ENCODE measurements at places on chromosomes 4 and X.

DNA sequence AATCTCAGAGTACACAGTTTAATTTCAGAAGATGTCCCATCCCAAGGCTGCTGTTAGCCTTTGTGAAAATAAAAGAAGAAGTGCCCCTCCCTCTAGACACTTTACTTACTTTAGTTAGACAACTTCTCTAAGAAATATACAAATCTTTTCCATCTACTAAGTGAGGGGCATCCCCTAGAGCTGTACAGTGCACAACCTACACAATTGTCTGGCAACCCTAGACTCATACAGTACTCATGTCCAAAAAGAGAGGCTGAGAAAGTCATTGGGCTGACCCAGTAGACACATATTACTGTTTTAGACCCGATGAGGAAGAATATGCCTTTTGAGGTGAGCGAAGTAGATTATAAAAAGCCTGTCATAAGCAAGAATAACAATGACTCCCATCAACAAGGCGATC is 297.6 kb downstream of the IDS start:
- no peak for DNase-seq
- peaks cover 9% of the 10 kb centered on the region for H3K4me1 ChIP-seq
- no peak overlapping the region for H3K27ac ChIP-seq
- no peaks in the 10 kb centered on the region for H3K36me3 ChIP-seq
- H3K4me3 ChIP-seq: no peak overlapping the region
- peaks cover 4% of the 10 kb centered on the region for H3K27me3 ChIP-seq

DNA sequence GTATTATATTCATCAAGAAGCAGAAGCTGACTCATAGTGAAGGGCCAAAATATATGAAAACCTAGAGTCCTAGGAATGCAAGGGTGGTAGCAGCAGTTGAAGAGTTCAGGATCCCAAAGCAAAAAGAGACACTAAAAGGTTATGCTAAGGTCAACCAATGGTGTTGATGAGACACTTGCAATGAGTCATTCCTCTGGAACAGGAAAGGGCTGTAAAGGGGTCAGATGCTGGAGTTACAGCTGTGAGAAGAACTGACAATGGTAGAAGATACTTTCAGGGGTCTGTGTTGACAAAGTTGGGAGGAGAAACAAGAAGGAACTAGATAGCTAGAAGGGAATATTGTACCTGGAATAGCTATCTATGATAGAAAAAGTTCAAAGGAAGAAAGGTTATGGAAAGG is 47.5 kb downstream of the ZGRF1 start:
- no peak for DNase-seq
- no peak overlapping the region for H3K27ac ChIP-seq
- H3K4me1 ChIP-seq: peaks cover 3% of the 10 kb centered on the region
- H3K4me3 ChIP-seq: no peak overlapping the region
- H3K36me3 ChIP-seq: peaks cover 18% of the 10 kb centered on the region

- H3K36me3 ChIP-seq: no peaks in the 10 kb centered on the region
- H3K27me3 ChIP-seq: no peaks in the 10 kb centered on the region
- DNase-seq: no peak
- H3K27ac ChIP-seq: no peak overlapping the region
These were observed 694.1 kb upstream of the ADGRL3 start for GRCh38 chr4:60506061-60506460.

DNA sequence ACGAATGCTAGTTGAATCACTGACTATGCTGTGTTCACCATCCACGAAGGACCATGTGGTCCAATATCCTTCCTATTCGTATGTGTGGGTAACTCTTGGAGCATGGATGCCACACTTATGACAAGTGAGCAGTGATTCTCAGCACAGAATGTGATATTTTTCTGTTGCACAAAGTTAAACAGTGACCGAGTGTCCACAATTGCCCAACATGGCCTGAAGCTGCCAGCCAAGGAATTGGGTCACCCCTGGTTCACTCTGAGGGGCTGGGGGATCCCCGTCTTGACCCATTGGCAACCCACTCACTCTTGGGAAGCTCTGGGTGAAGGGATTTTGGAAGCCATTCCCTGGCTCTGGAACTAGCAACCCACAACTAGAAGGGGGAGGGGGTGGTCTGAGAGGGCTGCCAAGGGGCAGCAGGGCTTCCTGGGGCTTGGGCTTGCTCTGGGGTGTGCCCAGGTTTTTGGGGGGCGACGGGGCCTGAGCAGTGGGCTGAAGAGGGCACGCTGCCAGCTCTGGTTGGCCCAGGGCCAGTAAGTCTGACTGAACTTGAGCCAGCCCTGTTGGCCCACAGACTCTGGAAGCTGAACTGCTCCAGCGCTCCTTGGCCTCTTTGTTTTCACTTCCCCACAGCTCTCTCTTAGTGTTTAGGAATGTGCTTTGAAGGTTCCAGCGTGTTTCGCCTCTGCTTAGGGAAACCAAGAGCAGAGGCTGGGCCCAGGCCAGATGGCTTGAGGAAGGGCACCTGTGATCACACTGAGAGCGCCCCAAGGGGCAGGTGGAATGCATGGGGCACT is 43.1 kb upstream of the BCOR start:
- H3K36me3 ChIP-seq: no peaks in the 10 kb centered on the region
- H3K27me3 ChIP-seq: peaks cover 25% of the 10 kb centered on the region
- H3K27ac ChIP-seq: no peak overlapping the region
- no peak for DNase-seq
- no peak overlapping the region for H3K4me3 ChIP-seq

- H3K36me3 ChIP-seq: no peaks in the 10 kb centered on the region
- H3K4me3 ChIP-seq: no peak overlapping the region
- H3K27ac ChIP-seq: no peak overlapping the region
- H3K27me3 ChIP-seq: no peaks in the 10 kb centered on the region
These were observed 235.3 kb downstream of the TENM3 start for GRCh38 chr4:182478475-182478874.

GRCh38 chr4:28435314-28435713 is 1574.7 kb downstream of the STIM2 start:
- no peaks in the 10 kb centered on the region for H3K4me1 ChIP-seq
- DNase-seq: no peak
- no peaks in the 10 kb centered on the region for H3K36me3 ChIP-seq
- H3K27ac ChIP-seq: no peak overlapping the region
- H3K27me3 ChIP-seq: no peaks in the 10 kb centered on the region

GRCh38 chr4:185903205-185903604 is 91.2 kb upstream of the SORBS2 start:
- H3K27ac ChIP-seq: no peak overlapping the region
- H3K4me1 ChIP-seq: no peaks in the 10 kb centered on the region
- no peak for DNase-seq
- H3K27me3 ChIP-seq: no peaks in the 10 kb centered on the region
- H3K36me3 ChIP-seq: no peaks in the 10 kb centered on the region
- H3K4me3 ChIP-seq: no peak overlapping the region

DNA sequence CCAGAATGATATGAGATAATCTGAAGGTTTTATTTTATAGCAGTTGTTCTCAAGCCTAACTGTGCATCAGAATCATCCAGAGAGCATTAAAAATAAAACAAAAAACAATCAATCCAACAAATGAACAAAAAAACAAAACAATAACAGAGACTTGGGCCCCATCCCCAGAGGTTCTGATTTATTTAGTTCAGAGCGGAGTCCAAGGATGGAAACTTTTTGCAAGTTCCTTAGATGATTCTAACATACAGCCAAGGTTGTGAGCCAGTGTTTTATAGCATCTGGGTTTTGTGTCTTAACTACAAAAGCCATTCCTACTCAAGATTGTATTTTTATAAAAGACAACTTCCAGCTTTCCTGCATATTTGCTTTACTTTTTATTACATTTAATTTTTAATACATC is 59.4 kb upstream of the GRPR start:
- no peak overlapping the region for H3K4me3 ChIP-seq
- H3K27ac ChIP-seq: no peak overlapping the region
- no peaks in the 10 kb centered on the region for H3K4me1 ChIP-seq

DNA sequence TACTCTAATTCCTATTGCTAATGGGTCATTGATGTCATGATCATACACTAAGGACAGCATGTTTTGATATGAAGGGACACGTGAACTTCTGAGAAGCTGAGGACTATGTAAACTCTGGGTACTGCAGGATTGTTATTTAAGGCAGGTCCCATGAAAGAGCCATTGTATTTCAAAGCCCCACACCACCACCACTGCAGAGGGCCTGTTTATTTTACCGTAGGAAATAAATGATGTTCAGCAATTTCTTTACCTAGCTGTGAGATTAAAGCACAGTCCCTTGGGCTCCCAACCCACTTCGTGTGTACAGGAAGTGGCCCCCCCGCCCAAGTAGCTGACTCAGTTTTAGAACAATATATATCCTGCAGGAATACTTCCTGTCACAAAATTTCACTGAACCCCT is 89.8 kb upstream of the ACSL4 start:
- no peaks in the 10 kb centered on the region for H3K36me3 ChIP-seq
- H3K4me1 ChIP-seq: no peaks in the 10 kb centered on the region
- no peak for DNase-seq

- no peaks in the 10 kb centered on the region for H3K4me1 ChIP-seq
- no peak for DNase-seq
- H3K4me3 ChIP-seq: no peak overlapping the region
These were observed 65.6 kb downstream of the UBA6 start for GRCh38 chr4:67635331-67635730.

DNA sequence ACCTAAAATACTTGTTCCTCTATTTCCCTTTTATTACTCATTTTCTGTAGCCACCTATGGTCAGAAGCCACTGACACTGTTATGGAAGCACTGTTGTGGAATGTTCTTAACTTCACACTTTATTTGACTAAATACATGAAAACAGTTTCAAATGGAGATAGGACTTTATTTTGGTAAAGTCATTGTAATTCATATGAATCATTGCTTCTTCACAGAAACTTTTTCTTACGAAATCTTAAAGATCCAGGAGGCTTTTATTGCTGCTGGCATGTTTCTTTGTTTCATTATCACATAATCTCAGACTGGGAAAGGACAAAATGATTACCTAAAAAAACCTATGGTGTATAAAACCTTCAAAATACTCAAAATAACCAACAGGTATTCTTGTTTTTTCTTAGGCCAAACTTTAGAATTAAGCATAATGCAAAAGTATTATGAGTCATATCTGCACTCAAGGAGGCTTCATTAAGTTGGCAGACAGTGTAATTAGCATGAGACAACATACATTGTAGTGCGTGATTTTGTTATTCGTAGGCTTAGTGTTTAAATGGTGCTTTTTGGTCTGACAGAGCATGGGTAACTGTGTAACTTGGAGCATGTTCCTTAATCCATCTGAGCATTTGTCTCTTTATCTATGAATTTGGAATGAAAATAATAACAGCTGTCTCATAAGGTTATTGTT is 58.0 kb downstream of the SH3BGRL start:
- H3K4me3 ChIP-seq: no peak overlapping the region
- no peaks in the 10 kb centered on the region for H3K27me3 ChIP-seq
- H3K27ac ChIP-seq: no peak overlapping the region
- no peaks in the 10 kb centered on the region for H3K36me3 ChIP-seq
- H3K4me1 ChIP-seq: no peaks in the 10 kb centered on the region

DNA sequence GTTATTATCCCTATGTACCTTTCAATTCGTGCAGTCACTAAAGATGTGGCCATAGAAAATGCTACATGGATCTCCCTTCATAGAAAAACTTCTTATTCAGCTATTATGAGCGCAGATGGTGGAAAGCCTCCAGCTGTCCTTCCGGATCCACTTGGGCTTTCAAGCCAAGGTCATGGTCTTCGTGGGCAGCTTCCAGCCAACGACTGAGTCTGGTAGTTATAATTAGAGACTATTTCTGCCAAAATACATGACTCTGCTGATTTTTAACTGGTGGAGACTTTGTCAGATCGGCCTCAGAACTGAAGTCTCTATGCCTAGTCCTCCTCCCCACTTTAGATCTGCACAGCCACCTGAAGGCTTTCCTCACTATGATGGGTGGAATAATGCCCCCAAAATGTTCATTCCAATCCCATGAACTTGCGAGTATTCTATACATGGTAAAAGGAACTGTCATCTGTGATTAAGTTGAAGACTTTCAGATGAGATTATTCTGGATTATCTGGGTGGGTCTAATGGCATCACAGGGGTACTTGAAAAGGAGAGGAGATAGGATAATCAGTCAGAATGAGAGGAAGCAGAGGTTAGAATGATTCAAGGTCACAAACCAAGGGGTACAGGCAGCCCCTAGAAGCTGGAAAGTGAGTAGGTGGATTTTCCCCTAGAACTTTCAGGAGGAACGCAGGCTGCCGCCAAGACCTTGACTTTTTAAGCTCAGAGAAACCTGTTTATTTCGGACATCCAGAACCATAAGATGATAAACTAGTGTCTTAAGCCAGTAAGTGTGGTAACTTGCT is 171.1 kb upstream of the CXCL13 start:
- no peak overlapping the region for H3K4me3 ChIP-seq
- no peaks in the 10 kb centered on the region for H3K36me3 ChIP-seq
- DNase-seq: no peak
- no peak overlapping the region for H3K27ac ChIP-seq
- peaks cover 3% of the 10 kb centered on the region for H3K4me1 ChIP-seq
- no peaks in the 10 kb centered on the region for H3K27me3 ChIP-seq

- H3K27ac ChIP-seq: no peak overlapping the region
- no peaks in the 10 kb centered on the region for H3K4me1 ChIP-seq
- H3K36me3 ChIP-seq: no peaks in the 10 kb centered on the region
- no peak overlapping the region for H3K4me3 ChIP-seq
These were observed 7.6 kb upstream of the HTRA3 start for GRCh38 chr4:8261851-8262535.

- peaks cover 60% of the 10 kb centered on the region for H3K27me3 ChIP-seq
- H3K27ac ChIP-seq: no peak overlapping the region
- no peaks in the 10 kb centered on the region for H3K36me3 ChIP-seq
- DNase-seq: no peak
These were observed 15.3 kb upstream of the ANXA5 start for GRCh38 chr4:121712001-121712651.

DNA sequence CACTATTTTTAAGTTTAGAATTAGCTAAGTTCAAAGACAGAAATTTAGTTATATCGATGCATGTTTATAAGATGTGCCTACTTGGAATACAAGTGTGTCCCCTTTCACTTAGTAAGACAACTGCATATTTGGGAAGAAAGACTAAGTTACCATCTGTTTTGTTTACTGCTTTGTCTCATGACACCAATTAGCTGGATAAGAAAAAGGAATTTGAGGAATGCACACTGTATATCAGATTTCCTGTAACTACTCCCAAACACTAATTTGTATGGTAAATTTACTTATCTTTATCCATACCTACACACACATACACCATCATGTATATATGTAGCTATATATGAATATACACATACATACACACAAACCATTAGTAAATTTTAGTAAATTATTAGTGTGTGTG is 1442.8 kb upstream of the IGFBP7 start:
- no peaks in the 10 kb centered on the region for H3K4me1 ChIP-seq
- H3K27ac ChIP-seq: no peak overlapping the region
- no peak overlapping the region for H3K4me3 ChIP-seq
- H3K36me3 ChIP-seq: no peaks in the 10 kb centered on the region

- no peak overlapping the region for H3K4me3 ChIP-seq
- H3K4me1 ChIP-seq: no peaks in the 10 kb centered on the region
- H3K27ac ChIP-seq: no peak overlapping the region
These were observed 226.1 kb downstream of the ENOX2 start for GRCh38 chrX:130676861-130677260.

DNA sequence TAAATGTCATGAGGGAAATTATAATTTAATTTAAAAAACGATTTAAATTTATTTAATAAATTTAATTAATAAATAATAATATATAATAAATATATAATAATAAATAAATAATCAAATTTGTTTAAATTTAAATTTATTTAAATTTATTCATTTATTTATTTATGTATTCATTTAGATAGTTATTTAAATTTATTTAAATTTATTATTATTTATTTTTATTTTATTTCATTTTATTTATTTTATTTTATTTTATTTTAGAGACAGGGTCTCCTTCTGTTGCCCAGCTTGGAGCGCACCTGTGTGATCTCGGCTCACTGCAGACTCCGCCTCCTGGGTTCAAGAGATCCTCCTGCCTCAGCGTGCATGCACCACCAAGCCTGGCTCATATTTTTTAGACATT is 18.4 kb upstream of the PPP2R3B start:
- no peak overlapping the region for H3K4me3 ChIP-seq
- no peak for DNase-seq
- no peaks in the 10 kb centered on the region for H3K27me3 ChIP-seq
- no peaks in the 10 kb centered on the region for H3K4me1 ChIP-seq
- peaks cover 6% of the 10 kb centered on the region for H3K36me3 ChIP-seq

Data from activated naive CD4-positive, alpha-beta T cell treated with anti-CD3 and anti-CD28 coated beads, Interleukin-2, amount 10 ng/mL, durations not matched to agents 7 days and 5 days (primary cell).